ENCODE measurements at places on chromosomes 7 and 10. TPM values are rescaled to one million over a fixed set of nuclear protein-coding genes. Genes with fewer than 3 reads are reported as not detected.
A peak's percentile ranks its signal among the peaks of the same experiment; 100 is the strongest.

- no peak for DNase-seq
Measured at GRCh38 chr10:123643315-123643714, 22.8 kb upstream of the GPR26 start.

DNA sequence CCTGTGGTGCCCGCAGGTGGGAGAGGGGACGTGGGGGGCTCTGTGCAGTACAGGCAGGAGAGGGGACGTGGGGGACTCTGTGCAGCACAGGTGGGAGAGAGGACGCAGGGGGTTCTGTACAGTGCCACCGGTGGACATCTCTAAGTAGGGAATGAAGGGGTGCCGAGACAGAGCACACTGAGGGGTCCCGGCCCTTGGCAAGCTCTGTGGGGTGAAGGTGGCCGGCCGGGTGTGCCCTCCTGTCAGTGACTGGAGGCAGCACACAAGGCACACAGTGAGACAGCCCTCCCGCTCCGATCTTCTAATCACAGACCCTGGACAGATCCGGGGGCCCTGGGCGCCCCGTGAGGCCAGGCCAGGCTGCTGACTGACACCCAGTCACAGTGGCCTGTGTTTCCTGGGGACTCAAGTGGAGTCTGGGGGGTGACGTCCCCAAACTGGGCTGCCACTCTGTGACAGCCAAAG lies 11.2 kb downstream of the GPR146 start:
- DNase-seq = no peak

Gene TMED4
- total RNA-seq = 79.8 TPM

GRCh38 chr10:33822774-33823173 lies 488.3 kb upstream of the NRP1 start:
- no peak for DNase-seq

GRCh38 chr7:155058896-155059295 lies 11.2 kb upstream of the HTR5A start:
- DNase-seq = peak; percentile 69

GRCh38 chr7:116499168-116500077 lies at the start of gene CAV2:
TSS of gene CAV2 (plus strand) at chr7:116499738. CDS start at chr7:116499782, 44 bp downstream.
- no peak for DNase-seq

GRCh38 chr10:112999102-112999501 lies 49.1 kb downstream of the TCF7L2 start:
- no peak for DNase-seq

DNA sequence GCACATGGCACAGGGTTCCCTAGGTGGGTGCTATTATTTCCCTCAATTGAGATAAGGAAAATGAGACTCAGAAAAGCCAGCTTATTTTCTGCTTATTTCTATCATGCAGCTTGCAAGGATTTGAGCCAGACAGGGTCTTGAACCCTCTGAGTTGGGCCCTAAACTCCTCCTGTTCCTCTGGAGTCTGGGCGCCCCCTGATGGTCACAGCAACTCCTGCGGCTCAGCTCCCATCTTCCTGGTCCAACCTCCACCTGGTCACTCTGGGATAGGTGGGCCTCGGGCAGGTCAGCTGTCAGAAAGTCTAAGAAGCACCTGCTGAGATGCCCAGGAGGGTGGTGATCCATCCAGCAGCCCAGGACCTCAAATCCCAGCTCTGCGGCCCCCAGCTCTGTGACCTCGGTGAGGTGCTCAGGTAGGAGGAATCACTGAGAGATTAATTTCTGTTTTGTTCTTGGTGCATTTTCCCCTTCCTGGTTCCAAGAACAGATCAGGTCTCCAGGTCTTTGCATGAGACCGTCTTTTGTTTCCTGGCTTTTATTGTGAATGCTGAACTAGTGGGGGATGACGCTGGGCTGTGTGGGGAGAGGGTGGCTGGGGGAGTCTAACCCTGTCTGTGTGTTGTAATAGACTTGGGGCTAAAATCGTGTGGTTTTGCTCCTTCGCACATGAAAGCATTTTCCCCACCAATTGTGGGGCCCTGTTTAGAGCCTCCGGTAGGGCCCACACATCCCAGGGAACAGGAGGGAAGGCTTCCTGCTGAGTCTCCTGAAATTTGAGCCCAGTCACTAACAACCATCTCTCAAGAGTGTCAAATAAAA lies 32.8 kb downstream of the TMEM130 start:
- DNase-seq = no peak

Gene KEL
- 1.5 TPM for total RNA-seq

- no peak for DNase-seq
Measured at GRCh38 chr7:2373124-2373556, 18.5 kb downstream of the EIF3B start.

Gene ANTXRL
- not detected for total RNA-seq

Gene MEPCE
- 18.5 TPM for total RNA-seq
